ENCODE measurements at places on chromosomes 5 and 9.
A peak's percentile ranks its signal among the peaks of the same experiment; 100 is the strongest.

GRCh38 chr5:179376701-179377420 lies 31.6 kb upstream of the ADAMTS2 start:
- no peak for DNase-seq

DNA sequence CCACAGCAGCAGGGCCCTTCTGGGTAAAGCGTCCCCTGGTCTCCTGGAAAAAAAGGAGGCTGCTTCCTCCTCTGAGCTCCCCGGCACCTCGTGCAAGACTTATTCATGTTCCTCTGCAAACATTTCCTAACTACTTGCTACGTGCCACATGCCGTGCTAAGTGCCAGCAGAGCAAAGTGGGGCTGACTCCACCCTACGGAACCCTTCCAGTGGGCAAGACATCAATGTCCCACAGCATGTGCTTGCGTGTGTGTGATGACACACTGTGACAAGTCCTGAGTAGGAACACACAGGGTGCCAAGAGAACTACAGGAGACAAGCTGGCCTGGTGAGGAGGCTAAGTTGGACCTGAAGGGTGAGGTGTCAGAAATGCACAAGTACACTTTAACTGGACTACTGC lies 57.4 kb downstream of the SEMA4D start:
- no peak for DNase-seq

- no peak for DNase-seq
Measured at GRCh38 chr9:26331223-26331622, 561.4 kb downstream of the CAAP1 start.

DNA sequence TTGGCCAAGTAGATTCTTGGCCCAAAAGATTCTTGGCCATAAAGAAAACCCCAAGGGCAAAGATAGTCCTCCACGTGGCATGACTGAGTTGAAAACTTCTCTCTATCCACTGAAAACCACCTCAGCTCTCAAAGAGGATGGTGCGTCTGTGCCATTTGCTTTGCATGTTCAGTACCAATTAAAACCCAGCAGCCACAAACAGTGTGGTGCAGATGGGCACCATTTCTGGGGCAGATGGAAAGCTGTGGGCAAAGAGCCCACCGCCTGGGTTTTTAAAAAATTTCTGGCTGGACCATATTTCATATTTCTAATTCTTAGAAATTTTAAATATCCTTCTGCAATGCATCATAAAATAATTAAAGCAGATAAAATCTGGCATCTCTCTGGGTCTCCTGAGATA lies 84.5 kb upstream of the PUM3 start:
- no peak for DNase-seq

GRCh38 chr5:20678386-20678785 lies 690.4 kb upstream of the CDH18 start:
- no peak for DNase-seq

DNA sequence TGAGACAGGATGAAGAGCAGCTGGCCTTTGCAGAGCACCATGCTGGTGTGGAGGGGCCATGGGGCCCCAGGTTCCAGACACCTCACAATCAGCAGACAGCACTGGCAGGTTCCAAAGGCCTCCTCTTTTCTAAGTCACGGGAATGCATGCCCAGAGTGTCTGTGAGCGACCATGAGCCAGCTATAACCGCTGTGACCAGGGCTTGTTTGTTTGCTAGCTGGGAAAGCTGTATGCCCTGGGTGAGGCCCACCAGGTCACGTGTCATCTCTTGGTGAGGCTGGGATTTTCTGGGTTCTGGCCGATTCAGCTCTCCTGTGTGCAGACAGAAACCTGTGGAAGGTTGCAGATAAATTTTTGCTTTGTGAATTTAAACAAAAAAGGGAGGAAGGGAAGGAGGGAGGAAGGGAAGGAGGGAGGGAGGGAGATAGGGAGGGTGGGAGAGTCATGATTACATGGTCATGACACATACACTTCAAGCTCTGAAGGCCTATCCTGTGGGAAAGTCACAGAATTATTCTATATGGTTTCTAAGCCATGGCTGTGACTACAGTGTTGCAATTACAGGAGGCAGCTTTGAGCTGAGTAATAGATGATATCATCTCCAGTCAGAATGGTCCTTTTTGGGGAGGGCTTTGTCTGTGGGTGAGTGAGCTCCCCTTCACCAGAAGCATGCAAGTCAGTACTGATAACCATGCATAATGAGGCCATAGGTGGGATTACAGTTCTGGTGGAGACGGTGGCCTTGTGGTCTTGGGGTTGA lies 37.2 kb downstream of the PAPPA start:
- DNase-seq = no peak

DNA sequence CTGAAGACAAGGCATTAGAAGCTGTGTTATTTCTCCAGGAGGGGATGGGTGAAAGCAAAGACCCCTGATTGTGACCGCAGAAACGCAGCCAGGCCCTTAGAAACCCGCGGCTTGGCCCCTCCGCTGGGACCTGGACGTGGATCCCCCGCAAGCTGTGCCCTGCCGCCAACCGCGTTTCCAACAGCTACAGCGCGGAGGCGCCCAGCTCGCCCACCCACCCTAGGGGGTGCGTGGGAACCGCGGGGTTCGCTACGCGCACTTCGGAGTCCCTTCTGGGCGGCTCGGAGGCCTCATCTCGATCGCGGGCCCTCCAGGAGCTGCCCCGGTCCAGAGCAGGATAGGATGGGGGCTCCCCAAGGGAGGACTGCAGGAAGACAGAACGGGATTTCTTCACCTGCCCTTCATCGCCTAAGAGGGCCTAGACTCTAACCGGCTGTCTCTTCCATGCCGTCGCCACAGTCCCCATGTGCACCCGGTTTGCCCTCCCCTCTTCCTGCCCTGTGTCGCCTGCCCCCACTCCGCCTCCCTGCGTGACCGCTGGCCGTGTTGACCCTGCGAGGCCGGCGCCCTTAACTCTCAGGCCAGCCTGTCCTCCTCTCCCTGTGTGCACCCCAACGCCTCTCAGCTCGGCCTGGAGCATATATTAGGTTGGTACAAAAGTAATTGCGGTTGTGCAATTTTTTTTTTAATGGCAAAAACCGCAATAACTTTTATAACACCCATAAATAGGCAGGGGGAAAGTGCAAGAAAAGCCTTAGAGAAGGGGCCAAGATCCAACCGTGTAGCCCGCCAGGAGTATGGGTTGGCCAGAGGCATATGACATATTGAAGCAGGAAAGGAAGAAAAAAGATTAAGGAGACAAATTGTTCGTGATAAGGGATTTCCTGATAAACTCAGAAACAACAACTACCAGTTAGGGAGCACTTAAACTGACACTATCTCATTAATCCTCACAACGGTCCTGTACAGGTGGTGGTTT lies 68.1 kb upstream of the FREM1 start:
- no peak for DNase-seq

GRCh38 chr9:311841-312240 lies 97.2 kb downstream of the DOCK8 start:
- no peak for DNase-seq

DNA sequence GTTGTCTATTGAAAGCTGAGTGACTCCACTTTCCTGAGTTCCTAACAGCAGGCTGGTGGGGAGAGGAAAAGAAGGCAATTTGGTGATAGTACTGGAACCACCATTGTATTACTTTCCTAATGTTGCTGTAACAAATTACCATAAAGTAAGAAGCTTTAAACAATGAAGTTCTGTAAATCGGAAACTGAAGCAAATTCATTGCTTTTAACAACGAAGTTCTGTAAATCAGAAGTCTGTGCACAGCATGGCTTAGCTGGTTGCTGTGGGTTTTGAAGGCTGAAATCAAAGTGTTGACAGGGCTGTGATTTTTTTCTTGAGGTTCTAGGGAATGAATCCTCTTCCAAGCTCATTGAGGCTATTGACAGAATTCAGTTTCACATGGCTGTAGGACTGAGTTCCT lies 72.3 kb downstream of the SLC44A1 start:
- no peak for DNase-seq

DNA sequence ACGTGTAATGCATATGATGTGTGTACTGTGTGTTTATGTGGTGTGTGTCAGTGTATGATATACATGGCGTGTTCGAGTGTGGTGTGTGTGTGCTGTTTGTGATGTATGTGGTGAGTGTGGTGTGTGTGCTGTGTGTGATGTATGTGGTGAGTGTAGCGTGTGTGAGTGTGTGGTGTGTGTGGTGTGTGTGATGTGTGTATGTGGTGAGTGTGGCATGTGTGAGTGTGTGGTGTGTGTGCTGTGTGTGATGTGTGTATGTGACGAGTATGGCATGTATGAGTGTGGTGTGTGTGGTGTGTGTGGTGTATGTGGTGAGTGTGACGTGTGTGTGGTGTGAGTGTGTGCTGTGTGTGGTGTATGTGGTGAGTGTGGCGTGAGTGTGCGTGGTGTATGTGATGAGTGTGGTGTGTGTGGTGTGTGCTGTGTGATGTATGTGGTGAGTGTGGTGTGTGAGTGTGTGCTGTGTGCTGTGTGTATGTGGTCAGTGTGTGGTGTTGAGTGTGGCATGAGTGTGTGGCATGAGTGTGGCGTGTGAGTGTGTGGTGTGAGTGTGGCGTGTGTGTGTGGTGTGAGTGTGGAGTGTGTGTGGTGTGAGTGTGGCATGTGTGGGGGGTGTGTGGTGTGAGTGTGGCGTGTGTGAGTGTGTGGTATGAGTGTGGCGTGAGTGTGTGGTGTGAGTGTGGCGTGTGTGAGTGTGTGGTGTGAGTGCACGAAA lies 56.8 kb upstream of the CKS2 start:
- DNase-seq = no peak

DNA sequence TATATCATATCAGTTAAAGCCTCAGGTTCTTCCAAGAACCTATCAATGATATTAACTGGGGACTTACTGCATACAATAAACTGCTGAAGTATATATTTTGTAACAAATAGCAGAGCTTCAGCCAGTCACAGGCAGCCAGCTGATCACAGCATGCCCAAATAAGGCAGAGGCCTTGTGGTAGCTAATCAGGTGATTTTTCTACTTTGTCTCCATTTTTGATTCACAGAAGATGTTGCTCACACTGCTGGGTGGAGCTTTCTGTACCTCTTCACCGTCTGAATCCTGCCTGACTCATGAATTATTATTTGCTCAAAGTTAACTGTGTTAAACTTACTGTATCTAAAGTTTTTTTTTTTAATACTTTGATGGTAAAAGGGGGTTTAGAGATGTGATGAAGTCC lies 357.4 kb downstream of the PSAT1 start:
- DNase-seq = no peak

GRCh38 chr5:86880785-86881492 lies 263.2 kb downstream of the COX7C start:
- peak; percentile 66 for DNase-seq

- DNase-seq = no peak
Measured at GRCh38 chr5:176654856-176655255, 7.6 kb downstream of the TSPAN17 start.

- DNase-seq = peak; percentile 25
Measured at GRCh38 chr5:59021837-59022514, 439.1 kb downstream of the RAB3C start.

- no peak for DNase-seq
Measured at GRCh38 chr9:133703591-133704399, 34.4 kb downstream of the SARDH start.

GRCh38 chr5:54449923-54450322 lies 5.6 kb upstream of the HSPB3 start:
- no peak for DNase-seq

DNA sequence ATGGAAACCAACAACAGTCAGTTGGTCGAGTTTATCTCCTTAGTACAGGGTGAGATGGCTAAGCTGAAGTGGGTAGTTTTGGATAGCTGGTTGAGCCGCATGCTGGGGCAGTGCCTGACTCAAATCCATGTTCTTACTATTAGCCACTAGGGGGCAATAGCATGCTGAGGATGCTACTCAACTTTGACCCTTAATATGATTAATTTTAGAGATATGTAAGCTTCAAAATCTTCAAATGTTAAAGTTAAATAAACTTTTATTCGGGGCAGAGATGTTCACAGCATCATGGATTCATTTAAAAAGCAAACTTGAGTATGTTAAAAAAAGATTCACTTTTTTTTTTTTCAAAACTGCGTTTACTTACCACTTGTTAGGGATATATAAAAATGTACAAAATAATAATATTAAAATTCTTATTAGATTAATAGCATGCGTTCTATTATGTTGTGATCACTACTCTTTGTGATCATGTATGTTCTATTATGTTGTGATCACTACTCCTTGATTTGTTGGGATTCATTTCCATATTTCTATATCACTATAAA lies 57.0 kb downstream of the C9orf153 start:
- peak; percentile 72 for DNase-seq

GRCh38 chr9:14399756-14400657 lies 86.1 kb upstream of the NFIB start:
- DNase-seq = no peak

- no peak for DNase-seq
Measured at GRCh38 chr5:51652980-51653379, 269.7 kb downstream of the ISL1 start.

DNA sequence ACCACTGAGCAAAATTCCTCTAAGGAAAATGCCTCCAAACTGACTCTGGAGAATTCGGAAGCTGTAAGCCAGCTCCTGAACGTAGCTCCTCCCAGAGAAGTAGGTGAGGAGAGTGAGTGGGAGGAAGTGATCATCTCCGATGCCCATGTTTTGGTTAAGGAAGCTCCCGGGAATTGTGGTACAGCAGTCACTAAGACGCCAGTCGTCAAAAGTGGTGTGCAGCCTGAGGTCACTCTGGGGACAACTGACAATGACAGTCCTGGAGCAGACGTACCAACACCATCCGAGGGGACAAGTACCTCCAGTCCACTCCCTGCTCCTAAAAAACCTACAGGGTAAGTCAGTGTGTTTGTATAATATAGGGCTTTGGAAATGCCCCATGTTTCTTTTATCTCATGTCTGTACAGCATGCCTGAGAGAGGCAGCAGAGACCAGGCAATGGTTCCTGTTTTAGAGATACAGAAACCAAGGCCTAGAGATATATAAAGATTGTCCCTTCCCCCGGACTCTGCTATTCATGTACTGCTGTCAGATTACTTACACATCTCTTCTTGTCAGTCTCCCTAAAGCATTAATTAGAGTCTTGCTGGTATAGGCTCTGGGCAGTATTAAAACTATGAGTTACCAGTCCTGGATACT lies 23.9 kb downstream of the HMGXB3 start:
- no peak for DNase-seq

- no peak for DNase-seq
Measured at GRCh38 chr5:98791001-98791519, 17.6 kb downstream of the RGMB start.

DNA sequence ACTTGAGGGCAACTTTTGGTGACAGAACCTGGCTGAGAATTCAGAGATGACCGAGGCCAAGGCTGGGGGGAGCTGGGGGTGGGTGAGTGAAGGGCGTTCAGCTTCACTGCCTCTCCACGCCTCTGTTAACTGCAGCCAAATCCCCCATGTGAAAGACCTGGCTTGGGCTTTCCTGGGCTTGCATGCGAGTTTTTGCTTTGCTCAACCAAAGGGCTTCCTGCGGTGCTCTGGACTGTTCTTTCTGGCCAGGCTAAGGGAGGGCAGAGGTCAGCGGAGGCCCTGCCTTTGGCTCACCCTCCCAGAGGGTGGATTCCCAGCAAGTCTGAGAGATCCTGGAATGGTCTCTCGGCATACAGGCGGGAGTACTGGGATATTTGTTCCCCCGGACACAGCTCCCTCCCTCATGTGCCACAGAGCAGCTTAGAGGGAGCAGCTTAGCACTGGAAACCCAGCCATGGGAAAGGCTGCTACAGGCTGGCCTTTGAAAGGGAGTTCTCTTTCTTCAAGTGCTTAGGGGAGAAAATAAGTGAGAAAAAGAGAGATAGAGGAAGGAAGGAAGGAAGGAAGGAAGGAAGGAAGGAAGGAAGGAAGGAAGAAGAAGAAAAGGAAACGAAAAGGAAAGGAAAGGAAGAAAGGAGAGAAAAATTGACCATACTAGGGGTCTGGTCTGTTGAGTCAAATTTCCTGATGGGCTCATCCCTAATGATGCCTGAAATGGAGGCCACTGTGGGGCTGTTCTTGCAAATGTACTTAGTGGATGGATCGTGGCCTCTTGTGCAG lies 158.8 kb downstream of the FGF18 start:
- no peak for DNase-seq

Data from LoVo (cell line).